Hippocampal formation (tissue), 2 donors: ENCODE measurements at places on chromosomes 16 and 17.

GRCh38 chr16:88651989-88652761, 1.3 kb upstream of the CYBA start:
- no peak for DNase-seq

DNA sequence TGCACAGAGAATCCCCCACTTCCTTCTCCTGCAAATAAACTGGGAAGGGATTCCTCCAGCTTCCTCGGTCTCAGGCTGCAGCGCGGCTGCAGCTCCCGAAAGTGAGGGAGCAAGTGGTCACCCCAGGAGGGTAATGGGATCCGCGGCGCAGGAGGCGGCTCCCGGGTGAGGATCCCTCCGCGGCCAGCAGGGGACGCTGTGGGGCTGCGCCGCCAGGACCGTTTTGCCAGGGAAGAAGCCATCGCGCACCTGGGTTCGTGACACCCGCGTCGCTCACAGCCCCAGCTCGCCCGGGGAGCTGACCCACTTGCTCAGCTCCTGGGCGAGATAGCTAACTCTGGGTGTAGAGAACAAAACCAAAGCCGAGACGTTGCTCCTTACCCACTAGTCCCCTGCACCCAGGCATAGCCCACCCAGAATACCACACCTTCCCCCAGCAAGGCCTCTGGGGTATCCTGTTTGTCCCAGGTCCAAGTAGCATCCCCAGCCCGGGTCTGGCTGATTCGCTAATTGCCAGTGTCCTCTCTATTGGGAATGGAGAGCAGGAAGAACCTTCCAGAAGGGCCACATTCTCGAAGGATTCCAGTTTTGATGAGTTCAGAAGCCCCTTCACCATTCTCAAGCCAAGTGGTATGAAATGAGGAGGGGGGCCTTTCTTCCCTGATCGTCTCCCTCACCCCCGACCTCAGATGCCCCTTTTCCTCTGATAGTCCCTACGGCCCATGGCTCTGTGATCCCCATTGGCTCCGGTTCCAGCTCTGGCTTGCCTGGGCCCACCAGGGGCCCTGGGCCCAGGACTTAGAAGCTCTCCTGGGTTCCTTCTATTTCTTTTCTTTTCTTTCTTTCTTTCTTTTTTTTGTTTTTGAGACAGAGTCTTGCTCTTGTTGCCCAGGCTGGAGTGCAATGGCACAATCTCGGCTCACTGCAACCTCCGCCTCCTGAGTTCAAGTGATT, 14.1 kb downstream of the CYGB start:
- no peak for DNase-seq

GRCh38 chr16:89344846-89345611, 127.5 kb downstream of the ZNF778 start:
- DNase-seq: no peak

- no peak for DNase-seq
Observed at GRCh38 chr17:30188211-30188939, 47.1 kb downstream of the SLC6A4 start.

DNA sequence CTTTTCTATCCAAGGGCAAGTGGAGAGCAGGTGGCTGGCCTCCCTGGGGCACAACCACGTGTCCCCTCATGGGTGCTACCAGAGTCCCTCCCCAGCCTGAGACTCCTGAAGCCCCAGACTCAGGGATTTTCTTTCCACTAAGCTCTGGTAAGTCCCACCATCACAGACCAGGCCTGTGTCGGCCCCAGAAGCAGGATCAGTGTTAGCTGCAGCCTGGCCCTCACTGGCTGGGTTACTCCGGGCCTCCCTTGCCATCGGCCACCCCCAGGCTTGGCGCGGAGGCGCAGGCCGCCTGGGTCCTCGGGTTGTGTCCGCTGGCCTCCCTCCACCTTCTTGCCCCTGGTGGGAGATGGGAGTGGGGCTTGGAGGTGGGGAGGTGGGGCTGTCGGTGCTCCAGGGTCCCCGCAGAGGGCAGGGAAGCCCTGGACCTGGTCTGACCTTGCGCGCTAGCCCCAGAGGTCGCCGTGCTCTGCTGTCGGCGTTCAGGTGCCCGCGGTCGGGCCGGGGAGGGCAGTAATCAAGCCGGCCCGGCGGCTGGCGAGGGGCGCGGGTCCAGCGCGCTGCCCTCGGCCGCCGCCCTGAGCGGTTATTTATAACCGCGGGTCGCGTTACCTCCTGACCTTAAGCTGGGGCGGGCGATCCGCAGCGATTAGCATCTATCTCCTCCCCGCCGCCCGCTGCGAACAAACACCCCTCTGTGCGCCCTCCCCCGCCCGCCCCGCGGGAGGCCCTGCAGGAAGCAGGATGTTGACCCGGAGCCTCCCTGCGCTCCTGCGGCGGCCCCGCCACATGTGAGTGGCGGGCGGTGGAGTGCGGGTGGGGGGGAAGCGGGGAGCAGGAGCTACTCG, 78.1 kb upstream of the TOB1 start:
- DNase-seq: no peak

DNA sequence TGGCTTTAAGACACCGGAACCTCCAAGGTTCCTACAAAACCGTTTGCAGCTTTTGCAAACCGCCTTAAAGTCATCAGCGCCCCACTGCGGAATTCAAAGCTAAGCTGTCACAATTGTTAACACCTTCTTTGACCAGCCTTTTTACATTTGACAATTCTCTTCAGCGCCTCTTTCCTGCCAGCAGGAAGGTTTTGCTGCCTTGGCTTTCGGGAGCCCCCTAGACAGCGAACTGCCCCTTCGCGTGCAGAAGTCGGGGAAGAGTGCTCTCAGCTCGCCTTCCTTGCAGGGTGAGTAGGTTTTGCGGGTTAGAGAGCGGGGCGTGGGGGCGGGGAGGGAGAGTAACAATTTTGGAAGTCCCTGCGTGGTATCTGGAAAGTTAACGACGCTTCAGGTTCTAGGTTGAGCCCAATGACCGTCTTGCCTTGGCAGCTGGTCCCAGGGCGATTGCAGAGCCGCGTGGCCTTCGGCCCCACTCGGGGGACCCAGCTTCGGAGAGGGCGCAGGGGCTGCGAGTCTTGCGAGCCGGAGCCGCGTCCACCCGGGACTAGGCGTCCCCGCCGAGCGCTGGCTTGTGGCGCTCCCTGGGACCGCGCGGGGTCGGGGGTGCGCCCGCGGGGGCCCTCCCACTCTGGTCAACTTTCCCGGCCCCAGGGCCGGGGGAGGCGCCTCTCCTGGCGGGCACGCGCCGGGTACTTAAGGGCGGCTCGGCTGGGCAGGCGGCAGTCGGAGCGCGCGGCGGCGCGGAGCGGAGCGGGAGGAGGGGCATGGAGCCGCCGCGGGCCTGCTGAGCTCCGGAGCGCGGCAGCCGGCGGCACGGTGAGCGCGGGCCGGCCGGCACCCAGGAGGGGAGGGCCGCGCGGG, at the start of gene HAS3:
Gene HAS3, plus strand, starts transcription at position 153 of the 861 bp plus-strand sequence. CDS start 3,743 bp downstream, outside the sequence.
- peak; percentile 9 for DNase-seq

DNA sequence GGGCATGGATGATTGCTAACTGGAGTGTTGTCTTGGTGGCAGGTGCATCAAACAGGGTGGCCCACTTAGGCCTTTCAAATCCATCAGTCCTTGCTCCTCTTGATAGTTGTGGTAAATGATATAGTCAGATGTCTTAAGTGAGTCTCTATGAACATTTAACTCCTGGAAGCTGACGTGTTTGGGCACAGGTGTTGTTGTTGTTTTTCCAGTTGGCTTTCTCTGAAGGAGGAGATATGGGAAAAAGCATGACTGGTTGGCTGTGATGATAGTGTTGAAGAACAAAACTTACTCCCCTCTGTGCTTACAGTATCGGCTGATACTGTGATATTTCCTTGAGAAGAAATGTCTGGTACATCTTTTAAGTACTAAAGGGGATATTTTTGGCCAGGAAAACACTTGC, 18.0 kb downstream of the TNRC6A start:
- no peak for DNase-seq

DNA sequence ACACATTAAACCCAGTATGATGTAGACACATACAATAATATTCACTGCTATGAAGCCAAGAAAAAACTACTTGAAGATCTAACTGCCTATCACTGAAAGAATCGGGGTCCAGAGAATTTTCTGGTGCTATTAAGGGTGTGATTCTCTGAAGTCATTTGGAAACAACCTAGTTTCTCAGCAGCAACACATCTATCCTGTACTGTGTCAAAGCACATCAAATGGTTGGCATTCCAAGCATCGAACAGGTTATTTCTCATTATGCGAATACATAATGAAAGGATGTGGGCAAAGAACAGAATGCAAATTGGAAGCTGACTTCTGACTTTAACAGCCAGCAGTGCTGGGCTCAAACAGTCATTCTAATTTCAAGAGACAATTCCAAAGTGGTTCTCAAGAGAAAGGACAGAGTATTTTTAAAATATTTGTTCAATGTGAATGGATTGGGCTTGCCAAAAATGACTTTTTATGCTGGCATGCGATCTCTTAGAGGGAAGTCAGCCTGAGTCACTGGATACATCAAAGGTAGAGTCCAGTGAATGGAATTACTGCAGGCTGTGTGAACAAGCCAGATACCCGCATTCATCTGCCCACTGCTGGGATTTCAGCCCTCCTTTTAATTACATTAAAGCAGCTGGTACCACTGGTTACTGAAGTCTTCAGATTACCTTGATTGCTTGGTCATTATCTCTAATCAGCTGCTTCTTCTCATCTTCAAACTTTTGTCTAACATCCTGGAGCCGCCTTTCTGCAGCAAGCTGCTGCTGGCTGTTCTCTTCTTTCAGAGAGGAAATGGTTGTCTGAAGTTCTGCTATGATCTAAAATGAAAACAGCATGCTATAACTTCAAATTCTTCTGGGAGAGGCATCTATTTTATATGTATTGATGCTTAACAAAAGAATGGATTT, 181.2 kb upstream of the AXIN2 start:
- DNase-seq: no peak

- no peak for DNase-seq
Observed at GRCh38 chr16:58276346-58276951, 18.4 kb downstream of the PRSS54 start.

- DNase-seq: no peak
Observed at GRCh38 chr17:56602292-56603130, 9.0 kb downstream of the NOG start.

GRCh38 chr16:78675951-78676792, 576.7 kb downstream of the WWOX start:
- no peak for DNase-seq

DNA sequence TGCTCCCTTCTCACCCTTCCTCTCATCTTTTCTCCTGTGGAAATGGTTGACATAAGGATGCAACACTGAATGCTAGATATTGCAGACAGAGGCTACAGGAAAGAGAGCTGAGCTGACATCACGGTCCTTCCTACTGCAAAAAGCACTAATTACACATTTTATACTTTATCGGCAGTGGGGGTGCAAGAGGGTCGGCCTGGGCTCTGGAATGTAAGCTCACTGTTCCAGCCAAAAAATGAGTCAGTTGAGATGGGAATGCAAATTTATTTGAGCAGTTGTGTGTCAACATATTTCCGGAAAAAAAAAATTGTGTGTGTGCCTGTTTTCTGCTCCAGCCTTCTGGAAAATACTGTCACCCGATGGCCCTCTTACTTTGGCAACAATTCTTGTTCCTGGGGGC, 14.1 kb upstream of the MRTFB start:
- no peak for DNase-seq

DNA sequence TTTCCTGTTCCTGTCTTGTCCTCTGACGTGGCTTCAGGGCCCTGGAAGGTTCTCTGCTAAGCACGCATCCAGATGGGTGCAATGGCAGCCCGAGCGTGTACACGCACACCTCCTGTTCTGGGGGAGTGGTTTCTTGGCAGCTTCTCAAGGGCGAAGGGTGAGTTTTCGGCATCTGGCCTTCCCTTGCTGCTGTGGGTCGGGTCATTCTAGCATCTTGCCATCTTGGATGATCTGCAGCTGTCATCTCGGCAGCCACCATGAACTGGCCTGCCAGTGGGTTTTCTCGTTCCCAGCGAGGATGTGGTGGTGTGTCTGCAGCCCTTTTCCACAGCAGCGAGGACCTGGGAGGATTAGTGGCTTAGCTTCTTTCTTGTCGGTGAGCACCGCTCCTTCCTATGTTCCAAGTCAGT, 10.6 kb downstream of the MSI2 start:
- no peak for DNase-seq

DNA sequence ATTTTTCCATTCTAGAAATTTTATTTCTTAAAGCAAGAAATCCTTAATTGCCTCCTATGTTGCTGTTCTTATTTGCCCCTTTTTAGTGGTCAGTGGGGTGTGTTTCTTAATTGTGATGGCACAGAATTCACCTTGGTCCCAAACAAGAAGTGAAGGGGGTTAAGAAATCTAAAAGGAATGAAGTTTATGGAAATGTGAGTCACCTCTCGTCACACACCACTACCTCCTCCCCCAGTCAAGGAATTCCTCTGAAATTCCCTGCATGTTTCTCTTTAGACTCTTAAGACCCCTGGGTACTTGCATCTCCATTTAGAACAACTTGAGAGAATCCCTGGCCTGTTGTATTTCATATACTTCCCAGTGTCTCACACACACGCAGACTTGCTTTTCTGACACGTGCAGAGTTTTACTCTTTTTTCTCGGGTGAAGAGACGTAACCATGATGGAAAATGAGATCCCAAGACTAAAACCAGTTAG, 247.4 kb downstream of the PRKCA start:
- DNase-seq: no peak

DNA sequence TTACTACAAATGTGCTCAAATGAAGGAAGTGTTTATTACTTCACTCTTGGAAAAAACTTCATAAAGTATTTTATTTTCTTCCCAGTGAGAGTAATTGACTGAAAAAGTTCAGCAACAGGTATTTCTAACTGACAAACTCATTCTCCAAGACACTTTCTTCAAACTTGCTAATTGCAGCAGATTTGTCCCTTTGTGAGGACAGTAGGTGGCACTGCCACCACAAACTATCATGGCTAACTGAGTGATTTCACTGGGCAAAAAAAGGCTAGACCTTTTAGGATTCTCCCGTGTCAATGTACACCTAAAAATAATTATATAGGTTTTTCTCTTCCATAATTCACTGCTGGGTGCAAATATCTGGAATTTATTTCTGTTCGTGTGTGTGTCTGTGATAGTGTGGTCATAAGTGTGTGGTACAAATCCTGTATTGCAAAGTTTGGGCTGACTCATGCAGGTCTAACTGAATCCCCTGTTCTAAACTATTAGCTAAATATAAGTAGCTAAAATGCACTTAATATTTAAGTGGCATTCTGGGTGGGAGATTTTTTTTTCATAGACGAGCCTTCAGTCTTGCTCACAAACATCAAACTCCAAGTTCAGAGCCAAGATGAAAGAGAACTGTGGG, 3.9 kb downstream of the HS3ST3A1 start:
- DNase-seq: peak; percentile 43
